ENCODE measurements at places on chromosomes 4 and X.
A peak's percentile ranks its signal among the peaks of the same experiment; 100 is the strongest.

DNA sequence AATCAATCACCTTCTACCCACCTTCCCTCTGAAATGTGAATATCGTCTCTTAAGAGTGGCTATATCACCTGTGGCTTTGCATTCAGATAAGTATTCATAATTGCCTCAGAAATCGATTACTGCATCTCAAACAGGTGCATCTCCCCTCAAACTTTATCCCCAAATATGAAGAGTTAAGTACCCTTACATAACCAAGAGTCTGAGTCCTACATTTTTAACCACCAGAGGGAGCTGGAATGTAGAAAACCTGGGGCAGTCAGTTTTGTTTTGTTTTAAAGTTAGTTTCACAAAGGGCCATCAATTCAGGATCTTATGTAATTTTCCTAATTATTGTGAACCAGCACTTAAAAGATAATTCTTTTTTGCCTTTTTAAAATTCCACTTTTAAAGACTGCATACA lies 5.7 kb downstream of the TCEANC start:
- no peak for DNase-seq

- DNase-seq, result no peak
Measured at GRCh38 chr4:1033840-1034551, 22.6 kb downstream of the FGFRL1 start.

DNA sequence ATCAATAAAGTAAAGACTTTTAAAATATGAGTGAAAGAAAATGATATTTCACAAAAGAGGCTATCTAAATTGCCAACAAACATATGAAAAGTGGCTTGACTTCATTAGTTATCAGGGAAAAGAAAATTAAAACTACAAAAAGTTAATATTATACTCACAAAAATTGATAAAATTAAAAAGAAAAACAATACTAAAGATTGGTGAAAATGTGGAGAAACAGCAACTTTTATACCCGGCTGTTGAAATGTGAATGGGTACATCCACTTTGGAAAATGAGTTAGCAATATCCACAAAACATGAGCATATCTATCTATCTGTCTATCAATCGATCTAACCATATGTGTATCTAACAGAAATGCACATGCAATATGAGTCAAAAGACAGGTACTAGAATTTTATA lies 122.3 kb downstream of the ANAPC10 start:
- no peak for DNase-seq

DNA sequence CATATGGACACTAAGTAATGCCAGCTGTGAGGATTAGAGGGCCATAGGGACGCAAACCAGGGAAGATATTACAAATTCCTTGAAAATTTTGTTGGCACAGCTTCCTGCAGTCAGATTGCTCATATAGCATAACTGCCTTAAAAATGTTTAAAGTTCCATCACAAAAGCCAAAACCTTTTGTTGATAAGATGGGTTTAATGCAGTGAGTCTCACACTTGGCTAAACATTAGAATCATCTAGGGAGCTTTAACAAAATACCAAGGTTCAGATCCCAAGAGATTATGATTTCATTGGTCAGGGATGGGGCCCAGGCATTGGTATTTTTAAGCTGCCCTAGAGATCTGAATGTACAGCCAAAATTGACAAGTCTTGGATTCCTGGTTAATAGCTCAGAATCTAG lies 376.5 kb upstream of the MAD2L1 start:
- no peak for DNase-seq

DNA sequence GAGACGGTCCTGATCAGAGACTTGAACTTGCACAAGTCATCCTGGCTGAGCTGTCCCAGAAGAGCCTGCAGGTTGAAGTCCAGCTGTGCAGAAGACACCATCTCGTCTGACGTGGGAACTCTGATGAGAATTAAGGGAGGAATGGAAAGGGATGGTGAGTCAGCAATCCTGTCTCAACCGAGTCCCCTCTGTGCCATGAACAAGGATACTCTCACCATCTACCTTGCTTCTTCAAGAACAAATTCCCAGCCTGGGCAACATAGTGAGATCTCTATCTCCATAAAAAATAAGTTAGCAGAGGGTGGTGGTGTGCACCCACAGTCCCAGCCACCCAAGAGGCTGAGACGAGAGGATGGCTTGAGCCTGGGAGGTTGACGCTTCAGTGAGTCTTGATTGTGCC lies at the start of gene NLRP2B:
Gene NLRP2B, minus strand, starts transcription at position 101 of the 400 bp plus-strand sequence.
- DNase-seq, result no peak

- peak; percentile 36 for DNase-seq
Measured at GRCh38 chr4:95204873-95205272, 343.9 kb downstream of the UNC5C start.

DNA sequence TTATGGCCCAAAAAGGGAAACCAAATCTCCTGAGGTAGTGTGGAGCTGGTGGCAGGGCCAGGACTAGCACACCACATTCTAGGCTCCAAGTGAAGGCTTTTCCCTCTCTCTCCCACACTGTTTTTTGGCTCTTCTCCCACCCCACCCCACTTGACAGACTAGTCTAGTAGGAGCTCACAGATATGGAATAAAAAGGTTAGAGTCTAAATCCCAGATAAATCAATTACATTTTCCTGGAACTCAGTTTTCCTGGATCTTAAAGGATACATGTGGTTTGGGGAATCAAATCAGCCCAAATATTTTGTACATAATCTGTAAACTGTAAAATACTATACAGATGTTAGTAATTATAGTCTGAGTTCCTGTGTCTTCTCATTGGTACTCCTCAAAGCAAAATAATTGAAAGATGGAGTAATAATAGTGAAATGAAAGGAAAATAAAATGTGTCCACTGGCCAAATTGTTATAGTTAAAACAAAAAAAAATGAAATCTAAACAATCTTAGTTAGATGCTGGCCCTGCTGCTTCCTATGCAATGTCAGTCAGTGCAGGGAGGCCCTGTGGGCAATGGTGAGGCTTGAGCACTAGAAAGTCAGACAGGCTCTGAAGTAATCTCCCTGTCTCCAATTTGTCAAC lies 370.4 kb upstream of the CPEB2 start:
- no peak for DNase-seq

GRCh38 chr4:4417886-4418285 lies 31.0 kb downstream of the NSG1 start:
- DNase-seq, result no peak

DNA sequence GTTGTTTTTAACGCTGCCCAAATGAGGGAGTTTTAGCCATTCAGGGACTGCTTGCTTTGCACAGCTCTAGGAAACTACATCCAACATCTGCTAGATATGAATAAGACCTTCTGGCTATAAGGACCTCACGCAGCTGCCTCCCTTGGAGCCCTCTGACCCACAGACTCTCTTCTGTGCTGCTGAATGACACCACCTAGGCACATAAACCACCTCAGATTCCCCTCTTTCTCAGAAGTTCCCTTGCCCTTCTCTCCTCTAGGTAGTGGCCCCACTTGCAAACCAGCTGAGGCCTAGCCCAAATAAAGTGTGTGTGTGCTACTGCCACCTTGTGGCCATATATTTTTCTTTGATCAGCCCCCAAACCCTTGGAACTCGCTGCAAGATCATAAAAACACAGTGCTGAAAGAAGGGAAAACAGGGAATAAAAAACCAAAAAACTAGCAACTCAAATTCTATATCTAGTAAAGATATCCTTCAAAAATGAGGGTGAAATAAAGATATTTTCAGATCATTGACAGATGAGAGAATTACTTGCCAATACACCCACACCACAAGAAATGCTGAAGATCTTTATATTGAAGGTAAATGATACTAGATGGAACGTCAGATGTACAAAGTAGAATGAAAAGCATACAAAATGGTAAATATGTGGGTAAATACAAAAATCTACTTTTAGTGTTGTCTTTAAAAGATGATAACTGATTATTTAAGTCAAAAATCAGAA lies 265.9 kb downstream of the ADAMTS3 start:
- peak; percentile 82 for DNase-seq

- DNase-seq, result no peak
Measured at GRCh38 chrX:51874123-51874522, 19.3 kb upstream of the MAGED1 start.

GRCh38 chrX:132461886-132462285 lies 27.0 kb downstream of the MBNL3 start:
- DNase-seq, result no peak

- DNase-seq, result no peak
Measured at GRCh38 chr4:145153181-145153903, 27.0 kb downstream of the OTUD4 start.

DNA sequence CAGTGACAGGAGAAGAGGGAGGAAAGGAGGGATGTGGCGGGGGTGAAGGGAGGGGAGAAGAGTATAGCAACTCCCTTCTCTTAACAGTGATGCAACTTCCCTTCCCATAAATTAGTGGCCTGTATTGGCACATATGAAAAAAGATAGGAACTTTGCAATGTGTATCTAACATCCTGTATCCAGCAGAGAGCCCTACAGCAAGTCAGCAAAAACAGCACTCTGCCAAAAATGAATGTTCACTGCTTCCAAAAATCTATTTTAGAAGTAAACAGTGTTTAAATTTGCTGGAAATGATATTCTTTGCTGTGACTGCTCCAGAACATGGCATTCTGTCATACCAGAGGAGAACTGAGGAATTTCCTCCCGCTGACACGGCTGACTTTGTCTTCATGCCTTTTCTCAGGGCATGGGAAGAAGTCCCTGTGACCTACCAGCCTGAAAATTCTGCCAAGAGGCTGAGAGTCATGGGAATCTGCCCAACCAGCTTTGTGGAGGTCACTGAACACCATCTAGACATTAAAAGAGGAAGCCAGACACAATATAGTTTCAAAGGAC lies 343.4 kb upstream of the RASGEF1B start:
- DNase-seq, result no peak

DNA sequence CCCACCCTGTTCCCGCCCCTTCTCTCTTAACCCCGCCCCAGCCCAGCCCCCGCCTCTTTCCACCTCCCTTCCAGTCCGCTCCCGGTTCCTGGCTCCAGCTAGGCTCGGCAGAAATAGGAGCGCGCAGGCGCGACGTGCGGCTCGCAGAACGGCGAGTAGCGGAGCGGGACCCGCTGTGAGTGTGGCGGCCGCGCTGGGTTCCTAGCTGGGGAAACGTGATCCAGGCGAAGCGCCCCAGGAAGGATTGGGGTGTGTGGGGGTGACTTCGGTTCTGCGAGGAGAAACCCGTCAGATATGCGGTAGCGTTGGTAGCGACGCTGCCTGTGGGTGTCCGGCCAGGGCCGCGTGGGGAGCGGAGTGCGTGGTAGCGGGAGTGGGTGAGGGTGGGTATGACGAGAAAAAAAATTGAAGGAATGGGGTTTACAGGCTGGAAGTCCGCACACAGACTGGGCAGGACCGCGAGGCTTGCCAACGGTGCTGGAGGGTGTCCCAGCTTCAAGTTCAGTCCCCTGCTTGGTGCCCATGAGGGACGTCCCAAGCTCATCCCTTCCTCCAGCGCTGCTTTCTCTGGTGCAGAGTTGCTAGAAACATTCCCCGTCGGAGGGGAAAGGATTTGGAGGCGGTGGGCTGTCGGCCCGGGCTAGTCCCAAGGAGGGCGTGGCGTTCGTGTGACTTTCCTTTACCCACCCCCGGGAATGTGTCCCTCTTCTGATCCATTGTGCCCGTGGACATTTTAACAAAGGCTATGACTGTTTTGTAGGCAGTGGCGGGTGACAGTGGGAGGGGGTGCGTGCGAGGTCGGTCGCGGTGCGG lies at the start of gene PRRG1:
Gene PRRG1, plus strand, starts transcription at position 144 of the 813 bp plus-strand sequence. CDS start 56,886 bp downstream, outside the sequence.
- peak; percentile 86 for DNase-seq

GRCh38 chrX:68874076-68874475 lies 45.3 kb downstream of the EFNB1 start:
- DNase-seq, result no peak
